ENCODE measurements at places on chromosomes 2 and 18.

DNA sequence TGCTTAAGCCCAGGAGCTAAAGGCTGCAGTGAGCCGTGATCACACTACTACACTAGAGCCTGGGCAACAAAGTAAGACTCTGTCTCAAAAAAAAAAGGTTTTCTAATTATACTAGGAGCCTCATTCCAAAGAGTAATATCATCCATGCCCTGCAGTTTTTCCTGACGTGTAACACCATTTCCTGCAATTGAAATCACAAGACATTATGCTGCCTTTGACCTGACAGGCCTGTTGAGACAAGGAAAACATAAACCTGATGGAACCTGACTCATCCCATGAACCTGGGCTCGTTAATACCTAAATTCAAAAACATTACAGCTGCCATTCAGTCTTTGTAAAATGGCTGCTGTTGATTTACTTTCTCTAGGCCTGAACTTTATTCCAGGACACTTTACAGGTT, 58.7 kb upstream of the PEX13 start:
- DNase-seq, result peak; percentile 21

GRCh38 chr2:24874035-24874434, 46.0 kb downstream of the ADCY3 start:
- no peak for DNase-seq

DNA sequence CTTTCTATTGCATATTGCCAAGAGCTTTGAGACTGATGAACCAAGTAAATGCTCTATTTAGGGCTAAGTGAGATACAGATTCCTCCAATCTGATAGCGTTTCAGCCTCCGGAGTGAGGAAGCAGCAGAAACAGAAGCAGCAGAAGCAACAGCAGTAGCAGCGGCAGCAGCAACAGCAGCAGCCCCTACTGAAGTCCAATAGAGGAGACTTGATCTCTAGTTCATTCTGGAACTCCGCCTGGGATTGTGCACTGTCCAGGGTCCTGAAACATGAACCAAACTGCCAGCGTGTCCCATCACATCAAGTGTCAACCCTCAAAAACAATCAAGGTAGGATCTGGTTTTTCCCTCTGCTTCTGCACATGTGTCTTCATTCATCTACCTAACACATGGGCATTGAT, at the start of gene DPP10:
Gene DPP10, plus strand, starts transcription at position 132 of the 400 bp plus-strand sequence.
- peak; percentile 51 for DNase-seq

GRCh38 chr18:22423878-22424564, 6.3 kb upstream of the CTAGE1 start:
- no peak for DNase-seq

- DNase-seq, result no peak
Measured at GRCh38 chr2:179393481-179393880, 128.8 kb upstream of the SESTD1 start.
